ENCODE measurements at places on chromosomes 11 and 22.
A peak's percentile ranks its signal among the peaks of the same experiment; 100 is the strongest.

- peak; percentile 74 for DNase-seq
These were observed 33.4 kb downstream of the APOL1 start for GRCh38 chr22:36286096-36286957.

DNA sequence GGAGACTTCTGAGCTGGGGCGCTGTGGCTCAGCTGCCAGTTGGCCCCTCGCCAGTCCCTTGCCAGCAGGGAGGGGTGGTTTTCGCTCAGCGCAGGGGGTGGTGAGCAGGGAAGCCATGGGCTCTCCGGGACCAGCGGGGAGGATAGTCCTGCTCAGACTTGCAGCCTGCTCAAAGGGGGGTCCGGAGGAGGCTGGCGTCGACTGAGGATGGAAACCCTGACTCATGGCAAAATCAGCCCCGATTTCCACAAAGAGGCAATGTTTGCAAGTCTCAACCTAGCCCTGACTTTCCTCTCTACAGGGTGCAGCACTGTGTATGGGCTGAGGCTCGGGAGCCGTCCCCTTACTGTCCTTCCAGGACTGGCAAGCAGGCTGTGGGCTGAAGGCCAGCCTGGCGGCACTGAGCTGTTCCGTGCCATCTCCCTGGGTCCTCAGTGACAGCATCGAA lies 35.1 kb downstream of the FBLN1 start:
- peak; percentile 88 for DNase-seq

DNA sequence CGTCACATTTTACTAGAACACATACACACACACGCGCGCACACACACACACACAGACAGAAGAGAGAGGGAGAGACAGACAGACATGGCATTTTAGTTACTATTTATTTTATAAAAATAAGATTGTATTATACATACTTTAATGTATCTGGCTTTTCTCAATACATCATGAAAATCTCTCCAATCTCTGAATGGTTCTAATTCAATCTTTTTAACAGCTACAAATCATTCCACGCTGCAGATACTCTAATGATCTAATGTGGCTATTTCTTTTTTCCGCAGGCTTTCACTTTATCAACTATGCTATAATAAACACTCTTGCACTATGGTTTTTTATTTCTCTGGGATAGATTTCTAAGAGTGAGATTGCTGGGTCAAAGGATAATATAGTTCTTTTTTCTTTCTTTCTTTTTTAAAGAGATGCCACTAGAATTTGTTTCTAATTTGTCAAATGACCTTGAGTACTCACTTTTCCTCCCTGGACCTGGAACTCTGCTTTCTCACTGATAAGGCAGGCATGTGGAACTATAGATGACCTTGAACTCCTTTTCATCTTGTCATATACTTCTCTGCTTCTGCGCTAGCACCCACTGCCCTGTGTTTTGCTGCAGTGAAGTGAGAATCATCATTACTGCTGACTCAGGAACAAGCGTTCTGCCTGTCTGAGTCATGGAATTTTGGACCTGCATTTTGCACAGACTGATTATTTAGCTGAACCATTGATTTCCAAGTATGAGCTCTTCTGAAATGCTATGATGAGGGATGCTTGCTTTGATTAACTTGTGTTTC lies 4.9 kb upstream of the SLC6A5 start:
- DNase-seq, result no peak

- DNase-seq, result no peak
These were observed 243.3 kb upstream of the B3GAT1 start for GRCh38 chr11:134655189-134655989.

DNA sequence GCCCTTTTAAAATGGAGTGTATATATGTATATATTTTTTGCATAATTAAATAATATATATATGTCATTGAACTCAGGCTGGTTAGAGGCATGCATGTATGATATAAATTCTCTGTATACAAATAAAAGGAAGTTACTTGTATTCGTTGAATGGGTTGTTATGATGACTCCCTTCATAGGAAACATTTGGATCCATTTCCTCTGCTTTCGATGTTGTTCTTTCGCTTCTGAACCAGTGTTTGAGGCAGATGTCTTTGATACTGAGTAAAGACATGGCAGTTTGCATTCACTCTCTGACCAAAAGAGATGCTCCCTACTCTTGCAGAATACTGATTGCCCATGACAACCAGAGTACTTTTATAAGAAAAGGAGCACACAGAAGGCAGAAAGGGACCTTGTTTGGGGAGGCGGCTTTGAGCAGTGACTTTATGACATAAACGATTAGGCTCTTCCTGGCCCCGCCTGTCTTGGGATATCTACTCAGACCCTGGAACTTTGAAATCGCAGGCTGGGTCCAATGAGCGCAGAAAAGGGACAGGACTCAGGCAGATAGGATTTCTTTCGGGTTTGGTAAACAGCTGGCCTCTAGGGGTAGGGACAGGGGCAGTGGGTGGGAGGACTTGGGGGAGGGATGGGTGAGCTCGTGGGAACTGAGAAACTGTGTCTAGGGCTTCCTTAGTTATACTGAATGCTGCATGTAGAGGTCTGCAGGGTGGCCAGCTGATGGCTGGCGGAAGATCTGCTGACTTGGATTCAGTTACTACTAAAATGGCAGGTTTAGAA lies 23.2 kb downstream of the TIMP3 start:
- DNase-seq, result no peak

- DNase-seq, result no peak
These were observed 4.4 kb downstream of the SLC2A11 start for GRCh38 chr22:23862103-23862502.

GRCh38 chr22:22909605-22910271 lies 22.1 kb downstream of the IGLL5 start:
- no peak for DNase-seq

DNA sequence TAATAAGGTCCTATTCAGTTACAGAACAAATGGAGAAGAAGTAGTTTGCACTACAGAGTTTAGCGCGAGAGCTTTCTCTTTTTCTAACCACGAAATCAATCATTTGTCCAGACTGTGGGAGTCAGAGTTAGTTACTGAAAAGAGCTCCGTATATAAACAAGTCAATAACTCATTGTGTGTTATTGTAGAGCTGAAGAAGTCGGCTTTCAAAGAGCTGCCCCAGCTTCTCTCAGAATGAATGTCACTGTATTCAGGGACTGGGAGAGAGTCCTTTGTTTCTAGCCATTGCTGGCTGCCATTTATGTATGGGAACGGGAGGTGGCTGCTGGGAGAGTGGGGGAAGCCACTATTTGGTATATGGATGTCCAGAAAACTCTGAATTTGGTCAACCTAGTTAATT lies 227.8 kb downstream of the DCDC1 start:
- DNase-seq, result no peak

GRCh38 chr11:121214861-121215260 lies 77.7 kb upstream of the SC5D start:
- DNase-seq, result no peak

DNA sequence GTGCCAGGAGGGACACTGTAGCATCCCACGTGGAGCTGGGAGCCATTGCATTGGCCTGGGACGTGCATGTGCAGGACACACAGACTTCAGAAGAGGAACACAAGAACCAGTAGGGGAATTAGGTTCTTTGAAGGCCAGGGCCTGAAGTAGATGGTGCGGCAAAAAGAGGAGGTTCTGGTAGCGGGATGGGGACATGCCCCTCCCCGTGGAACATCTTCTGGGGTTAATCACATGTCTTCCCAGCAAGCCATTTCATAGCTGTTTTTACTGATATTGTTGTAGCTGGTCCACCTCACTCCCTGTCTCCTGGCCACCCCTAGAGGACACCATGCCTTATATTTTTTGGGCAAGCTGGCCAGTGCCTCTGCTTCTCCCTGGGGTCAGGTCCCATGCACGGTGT lies 74.3 kb downstream of the SCN3B start:
- DNase-seq, result no peak

DNA sequence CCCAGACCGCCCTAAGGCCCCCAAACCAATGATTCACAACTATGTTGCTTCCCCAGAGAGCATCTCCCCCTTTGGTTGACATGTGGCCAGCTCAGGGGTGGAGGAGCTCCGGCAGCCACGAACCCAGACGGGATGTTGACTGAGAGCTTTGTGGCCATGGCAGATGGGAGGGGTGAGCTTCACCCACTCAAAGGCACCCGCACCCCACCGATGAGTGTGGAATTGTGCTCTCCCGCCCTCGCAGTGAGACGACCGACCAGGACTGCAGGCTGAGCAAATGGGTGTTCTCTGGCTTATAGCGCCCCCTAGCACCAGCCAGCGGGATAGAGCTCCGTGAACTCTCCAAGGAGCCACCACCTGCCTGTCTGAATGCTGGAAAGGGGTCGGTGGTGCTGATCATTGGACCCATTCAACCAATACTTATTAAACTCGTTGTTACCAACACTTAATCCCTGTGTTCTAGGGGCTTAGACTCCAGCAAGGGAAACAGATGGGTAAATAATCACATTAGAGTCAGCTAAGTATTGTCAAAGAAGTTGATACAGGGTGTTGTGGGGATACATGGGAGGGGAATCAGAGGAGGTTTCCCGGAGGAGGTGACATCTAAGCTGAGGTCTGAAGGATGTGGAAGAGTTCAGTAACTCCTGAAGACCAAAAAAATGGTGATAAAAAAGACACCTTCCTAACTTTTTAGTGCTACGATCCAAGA lies 4.5 kb upstream of the TIMP3 start:
- peak; percentile 81 for DNase-seq

GRCh38 chr11:128367573-128367972 lies 219.8 kb downstream of the ETS1 start:
- no peak for DNase-seq

DNA sequence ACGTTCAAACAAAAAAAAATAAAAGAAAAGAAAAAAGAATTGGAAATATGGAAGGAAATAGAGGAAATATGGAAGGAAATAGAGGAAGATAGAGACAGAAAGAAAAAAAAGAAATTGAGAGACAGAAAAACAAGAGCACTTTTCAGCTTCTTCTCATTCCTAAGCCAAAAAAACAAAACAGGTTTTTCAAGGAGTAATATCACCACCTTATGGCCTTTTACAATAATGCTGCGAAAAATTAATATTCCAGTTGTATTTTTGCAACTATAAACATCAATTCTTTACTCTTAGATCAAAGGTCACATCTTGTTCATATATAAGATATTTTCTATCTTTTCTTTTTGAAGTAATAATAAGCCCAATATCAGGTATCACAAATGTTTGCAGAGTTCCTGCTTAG lies 328.3 kb downstream of the FAT3 start:
- no peak for DNase-seq

DNA sequence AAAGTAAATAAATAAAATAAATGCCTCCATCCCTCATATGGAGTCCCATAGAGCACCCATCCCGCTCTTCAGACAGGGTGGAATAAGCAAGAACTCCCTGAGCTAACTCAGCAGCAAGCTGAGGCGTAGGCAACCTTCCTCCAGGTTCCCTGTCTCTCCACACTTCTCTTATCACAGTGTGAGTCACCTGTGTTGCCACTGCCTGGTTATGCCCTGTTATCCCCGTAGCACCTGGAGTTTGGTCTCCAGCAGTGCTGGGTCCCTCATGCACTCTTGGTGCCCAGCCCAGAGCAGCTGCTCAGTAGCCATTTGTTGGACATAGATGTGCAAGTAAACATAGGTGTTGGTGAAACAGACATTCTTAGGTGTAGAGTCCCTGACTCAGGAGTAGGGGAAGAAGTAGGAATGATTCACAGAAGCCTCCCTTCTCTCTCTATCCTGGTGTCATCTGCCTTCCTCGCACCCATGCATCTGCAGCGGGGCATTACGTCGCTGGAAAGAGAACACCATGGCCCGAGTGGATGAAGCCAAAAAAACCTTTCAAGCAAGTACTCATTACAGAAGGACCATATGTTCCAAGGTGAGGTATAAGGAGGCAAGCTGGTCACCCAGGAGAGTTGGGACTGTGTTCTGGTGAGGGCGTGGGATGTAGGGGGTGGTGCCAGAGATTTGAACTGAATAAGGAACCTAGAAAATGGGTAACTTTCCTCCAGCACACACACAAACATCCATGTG lies 56.0 kb downstream of the PISD start:
- no peak for DNase-seq

- no peak for DNase-seq
These were observed 4.9 kb downstream of the HIPK3 start for GRCh38 chr11:33262011-33262645.

DNA sequence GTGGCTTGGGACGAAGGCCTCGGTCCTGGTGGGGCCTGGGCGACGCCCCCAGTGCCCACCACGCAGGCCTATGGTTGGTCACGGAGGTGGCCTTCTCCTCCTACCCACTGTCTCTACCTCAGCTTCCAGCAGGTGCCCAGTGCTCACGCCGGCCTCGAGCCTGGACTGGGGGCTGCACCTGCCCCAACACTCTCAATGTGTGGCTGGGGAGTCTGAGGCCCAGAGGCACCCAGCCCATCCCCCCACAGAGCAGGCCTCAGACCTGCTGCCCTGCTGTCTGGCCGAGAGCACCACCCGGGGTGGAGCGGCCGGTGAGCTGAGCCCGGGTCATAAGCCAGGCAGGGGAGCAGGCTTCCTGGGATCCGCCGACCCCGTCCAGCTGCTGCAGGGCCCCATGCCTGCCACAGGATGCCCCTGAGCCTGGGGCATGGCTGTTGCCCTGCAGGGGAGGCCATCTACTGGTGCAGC lies 28.6 kb upstream of the MUC5AC start:
- DNase-seq, result no peak

DNA sequence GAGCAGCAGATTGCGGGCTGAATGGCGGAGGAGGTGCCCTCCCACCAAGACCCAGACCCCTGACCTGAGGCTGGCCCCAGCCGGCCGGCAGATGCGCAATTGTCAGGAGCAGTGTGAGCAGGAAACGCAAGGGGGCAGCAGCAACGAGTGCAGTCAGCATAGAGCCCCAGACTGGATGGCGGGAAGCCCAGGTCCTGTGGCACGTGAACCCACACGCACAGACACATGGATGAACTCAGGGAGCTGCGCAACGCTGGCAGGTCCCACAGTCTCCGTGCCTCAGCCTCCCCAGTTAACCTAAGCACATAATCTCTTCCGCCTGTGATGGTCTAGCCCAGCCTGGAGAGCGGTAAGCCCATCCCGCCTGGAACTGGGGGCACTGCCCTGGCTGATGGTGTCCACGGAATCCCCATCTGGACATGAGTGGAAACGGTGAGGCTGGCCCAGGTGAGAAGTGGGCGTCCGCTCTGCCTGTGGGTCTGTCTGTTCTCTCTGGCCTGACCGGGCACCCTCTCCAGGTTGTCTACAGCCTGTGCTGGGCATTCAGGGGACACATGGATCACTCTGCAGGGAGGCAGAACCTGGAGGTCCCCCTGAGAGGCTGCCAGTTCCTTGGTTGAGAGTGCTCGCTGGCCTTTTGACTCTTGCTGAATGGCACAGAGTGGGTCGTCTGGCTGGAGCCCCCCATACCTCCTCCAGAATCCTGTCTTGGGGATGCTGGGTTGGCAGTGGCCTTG lies 626 bp upstream of the TBX10 start:
- peak; percentile 82 for DNase-seq

GRCh38 chr11:65066805-65067291 lies 8.5 kb upstream of the NAALADL1 start:
- DNase-seq, result no peak

Measured in right cardiac atrium (tissue), 5 donors.